Activated CD8-positive, alpha-beta T cell treated with anti-CD3 and anti-CD28 coated beads, Interleukin-2, amount 10 ng/mL, durations not matched to agents 7 days and 5 days (primary cell): ENCODE measurements at places on chromosomes 13 and 19. TPM values are rescaled to one million over a fixed set of nuclear protein-coding genes. Genes with fewer than 3 reads are reported as not detected.

DNA sequence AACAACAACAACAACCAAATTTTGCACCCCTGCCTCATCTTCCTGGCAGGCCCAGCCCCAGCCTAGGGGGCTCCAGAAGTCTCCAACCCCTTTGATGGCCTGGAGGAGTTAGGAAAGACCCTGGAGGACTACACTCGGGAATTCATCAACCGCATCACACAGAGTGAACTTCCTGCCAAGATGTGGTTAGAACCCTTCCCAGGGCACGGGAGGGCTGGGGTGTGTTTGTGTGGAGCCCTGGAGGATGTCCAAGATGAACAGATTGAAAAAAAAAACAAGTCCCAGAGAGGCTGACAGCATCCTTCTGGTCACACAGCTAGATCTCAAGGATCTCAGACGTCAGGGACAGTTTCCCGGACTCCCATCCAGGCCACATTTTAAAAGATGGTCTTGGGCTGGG, 13.3 kb downstream of the APOC1 start:
- DNase-seq: no peak

DNA sequence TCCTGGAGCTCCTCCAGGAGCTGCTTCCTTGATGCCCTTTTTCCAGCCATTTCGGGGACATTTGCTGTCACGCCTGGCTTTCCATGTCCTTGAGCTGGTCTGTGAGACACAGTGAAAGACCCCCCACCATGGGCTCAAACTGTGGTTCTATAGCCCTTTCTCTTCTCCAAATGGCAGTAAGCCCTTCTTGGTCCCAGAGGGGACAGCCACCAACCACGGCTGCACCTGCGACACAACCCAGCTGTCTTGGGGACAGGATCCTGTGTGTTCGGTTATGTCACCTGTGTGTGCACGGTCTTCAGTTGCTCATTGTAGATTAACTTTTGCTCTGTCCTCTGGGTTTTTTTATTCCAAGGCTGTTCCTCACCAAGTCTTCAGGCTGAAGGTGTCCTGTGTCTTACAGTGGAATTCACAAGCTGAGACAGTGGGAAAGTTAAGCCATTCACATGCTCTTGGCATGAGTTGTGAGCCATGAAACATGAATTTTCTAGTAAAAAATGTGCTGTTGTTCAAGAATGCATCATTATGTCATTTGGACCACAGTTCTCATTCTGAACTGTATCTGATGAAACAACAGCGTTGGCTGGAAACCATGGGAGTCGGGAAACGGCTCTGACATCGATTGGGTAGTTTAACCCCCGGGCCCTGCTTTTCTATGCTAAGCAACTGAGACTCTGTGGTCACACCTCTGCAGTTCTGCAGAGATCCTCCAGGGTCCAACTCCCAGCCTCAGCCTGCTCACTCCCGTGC, 129.5 kb upstream of the MCF2L start:
- DNase-seq: no peak

The TLE6 gene
- 2.0 TPM for total RNA-seq

- no peak for DNase-seq
These were observed 34.2 kb downstream of the RUBCNL start for GRCh38 chr13:46352805-46353204.

The TNFRSF19 gene
- not detected for total RNA-seq

DNA sequence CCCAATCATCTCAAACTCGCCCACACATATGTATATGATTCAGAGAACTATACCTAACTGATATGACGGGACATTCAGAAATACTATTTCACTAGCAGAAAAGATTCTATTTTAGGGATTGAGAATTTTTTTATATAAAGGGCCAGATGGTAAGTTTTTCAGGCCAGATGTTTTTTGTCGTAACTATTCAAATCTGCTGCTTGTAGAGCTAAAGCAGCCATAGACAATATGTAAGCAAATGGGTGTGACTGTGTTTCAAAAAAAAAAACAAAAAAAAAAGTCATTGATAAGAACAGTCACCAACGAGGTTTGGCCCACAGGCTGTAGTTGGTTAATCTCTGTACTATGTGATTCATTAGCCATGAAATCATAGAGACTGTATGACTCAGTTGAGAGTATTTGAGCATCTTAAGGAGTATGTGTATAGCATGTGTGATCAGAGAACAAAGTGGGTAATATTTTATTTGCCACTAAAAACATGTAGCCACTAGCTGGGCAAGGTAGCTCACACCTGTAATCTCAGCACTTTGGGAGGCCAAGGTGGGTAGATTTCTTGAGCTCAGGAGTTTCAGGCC, 2724.7 kb downstream of the PCDH9 start:
- no peak for DNase-seq

DNA sequence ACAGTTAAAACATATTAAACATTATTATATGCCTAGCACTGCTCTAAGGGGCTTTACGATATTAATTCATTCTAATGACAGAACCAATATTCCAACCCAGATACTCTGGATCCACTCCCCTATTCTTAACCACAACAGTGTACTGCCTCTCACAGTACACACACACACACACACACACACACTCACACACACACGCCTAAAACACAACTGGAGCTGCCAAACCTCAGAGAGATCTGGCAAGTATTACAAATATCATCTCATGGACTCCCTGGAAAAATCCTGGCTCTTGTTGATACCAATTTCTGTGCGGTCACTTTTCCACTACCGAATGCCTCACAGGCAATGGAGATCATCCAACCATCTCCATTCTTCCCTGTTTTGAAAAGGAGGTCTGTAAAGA, 1.3 kb downstream of the ZNF780A start:
- no peak for DNase-seq
